ENCODE measurements at places on chromosomes 7 and 10. TPM values are rescaled to one million over a fixed set of nuclear protein-coding genes. Genes with fewer than 3 reads are reported as not detected.

FAM20C gene
- 2.4 TPM for total RNA-seq

OR2A1 gene
- not detected for total RNA-seq

DPYSL4 gene
- 0.13 TPM for total RNA-seq

C10orf62 gene
- total RNA-seq = not detected

ERV3-1 gene
- 33.5 TPM for total RNA-seq

ZNF212 gene
- total RNA-seq = 6.1 TPM

SERPINE1 gene
- 20.6 TPM for total RNA-seq

NUTM2B gene
- 0.26 TPM for total RNA-seq

LDB3 gene
- under 0.01 TPM for total RNA-seq
